ENCODE measurements at places on chromosomes 7 and 10.

- no peak for DNase-seq
These were observed 63.5 kb downstream of the RABGEF1 start for GRCh38 chr7:66804001-66804400.

GRCh38 chr7:5420067-5420880 is 3.4 kb downstream of the TNRC18 start:
- DNase-seq, result peak; percentile 61

DNA sequence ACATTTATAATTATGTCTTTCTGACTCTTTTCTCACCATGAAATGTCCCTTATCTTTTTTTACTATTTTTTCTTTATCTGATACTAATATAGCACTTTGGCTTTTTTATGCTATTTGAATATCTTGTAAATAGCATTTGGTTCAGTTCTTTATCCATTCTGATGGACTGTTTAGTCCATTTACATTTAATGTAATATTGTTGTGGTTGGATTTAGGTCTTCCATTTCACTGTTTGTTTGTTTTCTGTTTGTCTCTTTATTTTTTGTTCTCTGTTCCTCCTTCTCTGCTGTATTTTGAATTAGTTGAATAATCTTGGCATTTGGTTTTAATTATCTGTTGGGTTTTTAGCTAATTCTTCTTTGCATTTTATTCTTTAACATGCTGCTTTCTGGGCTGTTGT is 89.8 kb downstream of the ANKIB1 start:
- DNase-seq, result no peak

DNA sequence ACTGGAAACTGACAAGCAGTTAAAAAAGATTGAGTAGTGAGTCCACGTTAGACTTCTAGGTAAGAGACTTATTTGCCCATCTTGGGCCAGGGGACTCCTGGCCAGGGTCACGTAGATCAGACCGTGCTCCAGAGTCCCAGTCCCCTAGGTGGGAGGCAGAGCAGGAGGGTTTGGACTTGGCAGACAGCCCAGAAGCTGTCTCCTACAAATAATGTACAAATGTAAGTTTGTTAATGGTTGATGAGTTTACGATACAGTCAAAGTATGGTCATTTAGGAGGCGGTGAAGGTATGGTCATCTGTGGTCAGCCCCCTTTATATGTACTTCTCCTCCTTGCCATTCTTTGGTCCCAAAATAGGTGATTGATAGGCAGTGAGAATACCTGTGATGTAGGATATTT is 28.2 kb downstream of the INPP5F start:
- no peak for DNase-seq

- peak; percentile 73 for DNase-seq
These were observed 83.4 kb upstream of the SMNDC1 start for GRCh38 chr10:110387983-110388686.

GRCh38 chr10:71816421-71816851 is 34.6 kb downstream of the PSAP start:
- DNase-seq, result no peak

GRCh38 chr7:45186261-45186813 is 28.7 kb downstream of the RAMP3 start:
- no peak for DNase-seq

- DNase-seq, result no peak
These were observed 143.6 kb upstream of the KIF5B start for GRCh38 chr10:32199714-32200394.

DNA sequence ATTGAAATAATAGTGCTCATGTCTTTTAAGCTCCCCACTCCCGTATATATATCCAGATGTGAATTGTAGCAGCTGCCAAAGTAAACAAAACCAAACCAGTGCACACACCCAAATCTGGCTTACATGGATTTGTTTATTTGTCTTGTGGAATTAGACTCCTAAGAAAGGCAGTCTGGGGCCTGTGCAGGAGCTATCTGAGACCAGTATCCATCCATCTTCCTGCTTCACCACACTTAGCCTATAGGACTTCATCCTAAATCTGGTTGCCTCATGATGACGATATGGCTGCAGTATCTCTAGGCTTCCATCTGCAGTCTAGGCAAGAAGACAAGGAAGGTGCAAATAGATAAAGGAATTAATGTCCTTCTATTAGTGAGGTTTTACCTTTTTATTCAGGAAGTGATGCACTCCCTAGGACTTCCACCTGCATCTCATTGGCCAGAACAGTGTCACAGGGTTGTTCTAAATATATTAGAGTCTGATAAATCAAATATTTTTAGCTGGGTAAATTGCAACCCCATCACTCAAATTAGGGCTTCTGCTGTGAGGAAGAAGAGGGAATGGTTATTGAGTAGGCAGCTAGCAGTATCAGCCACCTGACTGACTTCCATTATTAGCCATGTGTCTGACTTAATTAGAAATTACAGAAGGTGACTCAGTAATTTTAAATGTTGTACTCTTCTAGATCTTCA is 6.0 kb downstream of the WIPF3 start:
- DNase-seq, result no peak

GRCh38 chr7:410395-410910 is 109.2 kb downstream of the PDGFA start:
- no peak for DNase-seq

- no peak for DNase-seq
These were observed 675.2 kb downstream of the LRMDA start for GRCh38 chr10:76106611-76107010.

GRCh38 chr10:128519581-128519980 is 393.4 kb upstream of the MKI67 start:
- DNase-seq, result no peak

- no peak for DNase-seq
These were observed 85.5 kb upstream of the LRRC4 start for GRCh38 chr7:128116740-128117139.

GRCh38 chr7:26008428-26008827 is 143.6 kb upstream of the NFE2L3 start:
- no peak for DNase-seq

- no peak for DNase-seq
These were observed 19.0 kb upstream of the FAM20C start for GRCh38 chr7:173209-173918.

- DNase-seq, result no peak
These were observed 105.0 kb downstream of the PRTFDC1 start for GRCh38 chr10:24847112-24848070.

DNA sequence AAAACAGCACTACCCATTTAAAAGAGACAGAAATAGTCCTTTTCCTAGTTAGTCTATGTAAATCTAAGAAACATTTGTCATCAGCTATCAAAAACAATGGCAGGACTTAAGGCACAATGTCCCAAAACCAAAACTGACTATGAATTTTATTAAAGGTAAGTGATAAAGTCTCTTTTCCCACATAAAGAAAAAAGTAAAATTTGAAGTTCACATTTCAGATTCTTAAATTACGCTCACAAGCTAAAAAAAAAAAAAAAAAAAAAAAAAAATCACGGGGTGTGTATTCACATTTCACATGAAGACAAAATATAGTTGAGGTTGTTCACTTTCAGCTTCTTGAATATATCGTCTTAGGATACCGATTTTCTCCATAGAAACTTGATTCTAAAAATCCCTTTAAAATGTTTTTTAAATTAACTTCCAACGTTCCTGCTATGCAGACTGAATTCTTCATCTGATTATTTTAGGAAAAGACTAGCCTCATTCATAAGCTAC is 1.6 kb downstream of the P4HA1 start:
- DNase-seq, result no peak

DNA sequence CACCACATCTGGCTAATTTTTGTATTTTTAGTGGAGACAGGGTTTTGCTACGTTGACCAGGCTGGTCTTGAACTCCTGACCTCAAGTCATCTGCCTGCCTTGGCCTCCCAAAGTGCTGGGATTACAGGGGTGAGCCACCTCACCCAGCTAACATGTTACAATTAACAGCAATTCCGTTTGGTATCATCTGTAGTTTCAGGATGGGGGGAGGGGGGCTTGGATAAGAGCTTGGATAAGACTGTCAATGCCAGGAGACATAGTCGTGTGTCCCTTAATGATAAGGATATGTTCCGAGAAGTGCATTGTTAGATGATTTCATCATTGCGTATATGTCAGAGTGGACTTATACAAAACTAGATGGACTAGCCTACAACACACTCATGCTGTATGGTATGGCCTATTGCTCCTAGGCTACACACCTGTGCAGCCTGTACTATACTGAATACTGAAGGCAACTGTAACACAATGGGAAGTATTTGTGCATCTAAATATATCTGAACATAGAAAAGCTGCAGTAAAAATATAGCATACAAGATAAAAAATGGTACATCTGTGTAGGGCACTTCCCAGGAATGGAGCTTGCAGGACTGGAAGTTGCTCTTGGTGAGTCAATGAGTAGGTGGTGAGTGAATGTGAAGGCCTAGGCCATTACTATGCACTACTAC is 103.9 kb upstream of the TNS3 start:
- no peak for DNase-seq

- DNase-seq, result peak; percentile 85
These were observed 9.4 kb downstream of the LIMK1 start for GRCh38 chr7:74092964-74093471.

All from GM20000 (cell line).